ENCODE measurements at places on chromosomes 6 and 20. TPM values are rescaled to one million over a fixed set of nuclear protein-coding genes. Genes with fewer than 3 reads are reported as not detected.

CCR6 gene
- not detected for total RNA-seq

PKIB gene
- total RNA-seq, result 0.57 TPM

MATN4 gene
- total RNA-seq, result 0.23 TPM

GSTA3 gene
- not detected for total RNA-seq

FAM217A gene
- total RNA-seq, result not detected

SEL1L2 gene
- total RNA-seq, result not detected

OR2H1 gene
- total RNA-seq, result not detected

CLPSL2 gene
- total RNA-seq, result not detected

- no peak for DNase-seq
Observed at GRCh38 chr6:147707524-147707923, 199.0 kb downstream of the SAMD5 start.

DNA sequence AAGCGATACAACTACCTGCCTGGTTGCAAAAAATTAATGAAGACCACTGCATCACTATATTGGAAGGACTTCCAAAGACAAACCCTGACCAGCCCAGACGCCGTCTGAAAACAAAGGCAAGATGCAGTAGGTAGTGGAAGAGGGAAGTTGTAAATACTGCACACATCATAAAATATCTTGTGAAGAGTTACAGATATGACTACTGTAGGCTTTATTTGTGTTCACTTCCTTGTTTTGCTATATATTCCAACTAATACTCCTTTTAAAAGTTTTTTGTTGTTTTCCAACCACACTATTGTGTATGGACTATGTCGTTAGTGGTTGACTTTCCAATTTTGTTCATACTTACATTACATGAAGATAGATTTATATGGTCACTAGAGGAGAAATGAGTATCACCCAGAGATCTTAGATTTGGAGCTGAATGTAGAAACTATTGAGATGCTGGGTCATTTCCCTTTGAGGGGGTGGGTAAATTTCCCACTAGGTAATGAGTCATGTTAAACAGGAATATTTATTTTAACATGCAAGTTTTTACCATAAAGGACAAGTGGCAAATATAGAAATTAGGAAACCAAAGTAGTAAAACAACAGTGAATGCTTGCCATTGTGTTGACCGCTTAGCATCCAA, 16.6 kb upstream of the TXLNB start:
- DNase-seq, result no peak

GRCh38 chr20:18645196-18645745, 57.4 kb downstream of the DTD1 start:
- no peak for DNase-seq

DNA sequence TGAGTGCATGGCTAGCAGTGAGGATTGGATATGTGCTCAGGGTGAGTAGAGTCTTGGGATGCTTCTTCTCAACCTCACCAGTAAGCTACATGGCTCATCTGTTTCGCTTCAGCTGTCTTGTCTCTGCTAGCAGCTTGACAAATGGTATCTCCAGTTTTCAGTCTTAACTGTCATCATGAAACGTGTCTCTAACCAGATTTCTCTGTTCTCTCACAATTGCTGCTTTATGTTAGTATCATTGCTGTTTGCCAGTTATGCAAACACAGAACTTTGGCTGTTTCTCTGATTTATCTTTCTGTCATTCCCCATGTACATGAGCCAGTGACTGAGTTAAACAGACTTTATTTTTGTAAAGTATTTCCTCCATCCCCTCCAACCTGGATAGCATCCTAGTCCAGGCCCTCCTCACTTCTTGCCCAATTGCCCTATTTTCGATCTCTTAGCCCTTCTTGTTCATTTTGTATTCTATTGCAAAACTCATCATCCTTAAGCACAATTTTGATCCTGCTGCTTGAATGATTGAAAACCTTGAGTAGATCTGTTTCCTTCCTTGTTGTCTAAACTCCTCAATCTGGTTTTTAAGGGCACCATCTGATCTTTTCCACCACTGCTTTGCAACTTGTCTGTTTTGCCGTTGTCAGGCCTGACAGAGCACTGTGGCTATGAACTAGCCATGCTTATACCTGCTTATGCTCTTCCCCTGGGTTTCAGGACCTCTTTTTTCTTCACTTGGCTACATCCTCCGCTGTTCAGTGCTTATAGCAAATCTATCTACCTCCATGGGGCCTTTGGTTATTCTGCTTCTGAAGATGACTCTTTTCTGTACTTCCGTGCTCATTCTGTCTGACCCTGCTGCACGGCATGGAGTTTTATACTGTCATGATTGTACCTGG, 37.7 kb upstream of the ADIG start:
- no peak for DNase-seq

GRCh38 chr6:101000341-101000740, 119.2 kb upstream of the ASCC3 start:
- DNase-seq, result peak; percentile 63

- DNase-seq, result no peak
Observed at GRCh38 chr6:40510442-40510841, 76.7 kb downstream of the LRFN2 start.
